Kidney (tissue), 22 donors: ENCODE measurements at places on chromosomes 3 and 15. TPM values are rescaled to one million over a fixed set of nuclear protein-coding genes. Genes with fewer than 3 reads are reported as not detected.

GRCh38 chr15:63019511-63020109 lies 22.9 kb upstream of the TPM1 start:
- no peak for DNase-seq

DNA sequence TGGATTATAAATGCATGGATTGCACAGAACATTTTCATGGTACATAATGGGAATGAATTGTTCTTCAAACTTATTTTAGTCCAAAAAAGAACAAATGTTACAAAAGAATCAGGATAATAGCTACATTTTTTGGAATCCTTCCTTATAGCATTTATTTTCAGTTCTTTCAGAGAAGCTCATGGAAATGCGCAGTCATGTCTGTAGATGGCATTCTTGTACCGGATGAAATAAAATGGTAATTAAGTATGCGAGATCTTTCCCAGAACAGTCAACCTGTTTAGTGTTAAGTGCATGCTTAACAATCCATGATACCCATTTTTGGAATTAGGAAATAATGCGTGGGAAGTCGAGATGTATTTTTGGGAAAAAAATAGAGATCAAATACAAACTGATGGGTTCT lies 38.2 kb upstream of the GOLGA8B start:
- DNase-seq, result no peak

DNA sequence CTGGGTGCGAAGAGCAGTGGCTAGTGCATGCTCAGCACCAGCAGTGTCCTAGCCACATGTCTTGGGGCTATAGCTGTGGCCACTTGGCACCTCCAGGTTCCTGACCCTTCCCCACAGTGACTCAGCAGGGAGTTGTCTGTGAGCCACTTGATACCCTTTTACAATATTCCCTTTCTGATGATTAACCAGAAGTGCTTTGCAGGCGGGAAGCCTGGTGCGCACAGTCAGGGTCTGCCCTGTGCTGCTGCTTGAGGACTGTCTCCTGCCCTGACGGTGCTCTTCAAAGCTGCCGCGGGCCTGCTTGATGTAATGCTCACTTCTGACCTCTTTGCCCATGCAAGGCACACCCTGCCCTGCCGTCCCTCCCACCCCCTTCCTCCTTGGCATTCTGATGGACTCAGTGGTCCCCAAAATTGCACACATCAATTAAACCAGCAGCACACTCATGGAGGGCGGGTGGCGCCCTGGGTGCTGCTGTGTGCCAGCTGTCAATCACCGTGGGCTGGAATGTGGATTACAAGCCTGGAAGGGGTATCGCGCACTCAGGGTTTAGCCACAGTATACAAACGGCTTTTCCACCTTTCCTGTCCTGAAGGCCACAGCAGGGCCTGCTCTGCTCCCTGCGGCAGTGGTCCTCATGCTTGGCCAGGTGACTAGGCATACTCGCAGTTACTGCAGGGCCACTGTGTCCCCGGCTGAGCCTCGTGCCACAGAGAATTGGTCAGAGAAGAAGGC lies 40.9 kb upstream of the PCSK6 start:
- no peak for DNase-seq

The KBTBD8 gene
- total RNA-seq, result 1.8 TPM
